ENCODE measurements at places on chromosomes 16 and 17. TPM values are rescaled to one million over a fixed set of nuclear protein-coding genes. Genes with fewer than 3 reads are reported as not detected.

CD300E gene
- not detected for total RNA-seq

MT3 gene
- total RNA-seq = 48.2 TPM

ABCC12 gene
- not detected for total RNA-seq

SKA2 gene
- 21.9 TPM for total RNA-seq

BIRC5 gene
- total RNA-seq = 17.6 TPM

PPM1E gene
- total RNA-seq = 10.4 TPM

KRT24 gene
- total RNA-seq = not detected

DHX38 gene
- total RNA-seq = 37.2 TPM

AOC3 gene
- 21.6 TPM for total RNA-seq

- peaks cover under 1% of the 10 kb centered on the region for H3K36me3 ChIP-seq
- no peaks in the 10 kb centered on the region for H3K27me3 ChIP-seq
- H3K4me1 ChIP-seq = peaks cover 11% of the 10 kb centered on the region
- H3K27ac ChIP-seq = no peak overlapping the region
- H3K4me3 ChIP-seq = no peak overlapping the region
- DNase-seq = no peak
Measured at GRCh38 chr17:39979016-39979670, 1.5 kb upstream of the PSMD3 start.

- peaks cover 32% of the 10 kb centered on the region for H3K27me3 ChIP-seq
- H3K4me3 ChIP-seq = no peak overlapping the region
- DNase-seq = no peak
- no peaks in the 10 kb centered on the region for H3K4me1 ChIP-seq
- no peaks in the 10 kb centered on the region for H3K36me3 ChIP-seq
- H3K27ac ChIP-seq = no peak overlapping the region
Measured at GRCh38 chr16:53369921-53370320, 64.3 kb upstream of the RBL2 start.

DNA sequence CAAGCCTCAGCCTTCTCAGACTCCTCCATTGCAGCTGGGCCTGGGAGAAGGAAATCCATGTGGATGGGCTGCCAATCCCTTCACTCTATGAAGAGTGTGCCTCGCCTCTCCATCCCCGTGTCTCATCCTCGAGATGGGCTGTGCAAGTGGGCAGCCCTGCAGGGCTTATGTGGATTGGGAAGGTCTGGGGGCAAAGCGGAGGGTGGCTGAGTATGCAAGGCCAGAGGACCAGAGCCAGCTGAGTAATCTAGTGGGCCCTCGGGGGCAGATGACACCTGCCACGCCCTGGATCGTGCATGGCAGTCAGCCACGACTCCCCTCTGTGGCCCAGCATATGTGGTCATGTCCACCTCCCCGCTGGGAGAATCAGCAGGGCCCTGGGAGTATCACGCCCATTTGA lies 78.9 kb downstream of the IRX5 start:
- no peak overlapping the region for H3K27ac ChIP-seq
- H3K27me3 ChIP-seq = no peaks in the 10 kb centered on the region
- no peaks in the 10 kb centered on the region for H3K4me1 ChIP-seq
- no peak overlapping the region for H3K4me3 ChIP-seq

- H3K27ac ChIP-seq = no peak overlapping the region
- H3K36me3 ChIP-seq = no peaks in the 10 kb centered on the region
- DNase-seq = no peak
- H3K4me3 ChIP-seq = no peak overlapping the region
Measured at GRCh38 chr16:27344721-27345120, 30.9 kb downstream of the IL4R start.

GRCh38 chr17:50647187-50647586 lies 12.5 kb downstream of the ABCC3 start:
- H3K27ac ChIP-seq = peak overlapping the region; percentile 46
- DNase-seq = no peak
- H3K4me1 ChIP-seq = peaks cover 17% of the 10 kb centered on the region
- no peaks in the 10 kb centered on the region for H3K36me3 ChIP-seq
- H3K27me3 ChIP-seq = no peaks in the 10 kb centered on the region

DNA sequence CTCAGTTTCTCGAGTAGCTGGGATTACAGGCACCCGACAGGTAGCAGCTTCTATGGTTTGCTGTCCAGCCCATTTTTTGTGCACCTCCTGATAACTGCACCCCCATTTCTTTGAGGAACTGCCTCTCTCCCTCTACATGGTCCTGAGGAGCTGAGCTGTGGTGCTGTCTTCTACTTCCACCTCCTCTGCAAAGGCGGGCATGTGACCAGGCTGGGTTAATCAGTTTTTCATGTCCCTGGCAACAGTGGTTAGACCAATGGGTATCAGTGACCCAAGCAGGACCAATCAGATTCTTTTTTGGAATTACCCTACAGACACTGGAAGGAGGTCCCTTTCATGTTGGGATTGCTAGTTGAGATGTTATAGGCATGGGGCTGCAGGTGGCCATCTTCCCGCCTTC lies 41.3 kb downstream of the TBX21 start:
- peaks cover 40% of the 10 kb centered on the region for H3K27me3 ChIP-seq
- DNase-seq = no peak
- H3K36me3 ChIP-seq = no peaks in the 10 kb centered on the region
- H3K27ac ChIP-seq = no peak overlapping the region
- no peak overlapping the region for H3K4me3 ChIP-seq

DNA sequence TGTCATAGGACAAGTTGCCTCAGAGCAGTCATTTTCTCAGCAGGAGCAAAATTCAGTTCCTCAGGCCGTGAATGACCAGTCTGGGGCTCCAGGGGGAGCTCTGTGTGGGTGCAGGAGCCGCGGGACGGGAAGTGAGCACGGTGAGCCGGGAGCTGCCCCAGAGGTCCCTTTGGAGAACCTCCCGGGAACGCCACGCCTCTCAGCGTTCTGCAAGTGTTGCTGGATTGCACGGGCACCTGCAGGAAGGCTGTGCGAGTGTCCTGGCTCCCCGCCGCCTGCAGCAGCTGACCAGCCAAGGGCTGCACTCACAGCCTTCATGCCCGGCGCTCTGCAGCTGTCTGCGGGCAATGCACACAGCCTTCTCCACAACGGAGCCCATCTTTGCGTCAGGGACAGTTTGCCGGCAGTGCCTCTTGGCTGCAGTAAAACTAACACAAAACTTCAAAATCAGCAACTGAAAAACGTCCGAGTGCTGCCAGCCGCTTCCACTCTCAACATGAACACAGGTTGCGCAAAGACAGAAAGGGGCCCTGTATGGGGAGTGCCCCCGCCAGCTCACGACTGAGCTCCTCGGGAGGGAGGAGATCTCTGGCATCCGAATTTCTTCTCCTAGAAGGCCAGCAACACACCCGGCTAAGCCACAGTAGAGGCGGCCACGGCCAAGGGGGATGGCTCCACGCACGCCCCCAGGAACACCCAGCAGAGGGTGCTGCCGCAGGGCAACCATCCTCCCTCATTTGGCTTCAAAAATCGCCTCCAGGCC lies 16.0 kb downstream of the NDUFAF8 start:
- peaks cover 15% of the 10 kb centered on the region for H3K4me1 ChIP-seq
- no peak overlapping the region for H3K4me3 ChIP-seq
- DNase-seq = peak; percentile 90
- H3K27me3 ChIP-seq = no peaks in the 10 kb centered on the region

- DNase-seq = no peak
- H3K36me3 ChIP-seq = no peaks in the 10 kb centered on the region
- H3K4me1 ChIP-seq = peaks cover 17% of the 10 kb centered on the region
- H3K27me3 ChIP-seq = no peaks in the 10 kb centered on the region
- no peak overlapping the region for H3K4me3 ChIP-seq
Measured at GRCh38 chr17:50631195-50631907, 3.3 kb upstream of the ABCC3 start.

DNA sequence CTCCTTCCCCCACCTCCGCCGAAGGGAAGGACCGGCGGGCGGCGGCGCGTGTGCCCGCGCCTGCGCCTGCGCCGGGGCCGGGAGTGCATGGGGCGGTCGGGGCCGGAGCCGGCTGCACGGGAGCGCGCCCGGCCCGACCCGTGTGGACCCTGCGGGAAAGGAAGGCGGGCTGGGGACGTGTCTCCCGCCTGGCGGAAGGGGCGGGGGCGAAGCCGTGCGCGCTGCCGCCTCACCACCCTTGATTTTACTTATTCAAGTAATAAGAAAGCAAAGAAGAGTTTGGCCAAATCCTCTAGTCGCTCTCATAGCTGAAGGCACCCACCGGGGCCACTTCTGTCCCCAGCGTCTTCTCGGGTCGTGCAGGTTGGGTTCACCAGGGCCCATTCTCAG lies 596 bp upstream of the PFN1 start:
- peak overlapping the region; percentile 96 for H3K27ac ChIP-seq
- peak; percentile 83 for DNase-seq
- H3K4me1 ChIP-seq = peaks cover 30% of the 10 kb centered on the region
- peaks cover 29% of the 10 kb centered on the region for H3K36me3 ChIP-seq
- no peak overlapping the region for H3K4me3 ChIP-seq

- H3K4me3 ChIP-seq = no peak overlapping the region
- no peak overlapping the region for H3K27ac ChIP-seq
- no peaks in the 10 kb centered on the region for H3K36me3 ChIP-seq
- peaks cover 7% of the 10 kb centered on the region for H3K4me1 ChIP-seq
Measured at GRCh38 chr16:51982715-51983680, 563.9 kb downstream of the TOX3 start.

GRCh38 chr17:77675816-77676215 lies 282.7 kb upstream of the TNRC6C start:
- H3K36me3 ChIP-seq = no peaks in the 10 kb centered on the region
- no peak for DNase-seq
- peaks cover 4% of the 10 kb centered on the region for H3K27me3 ChIP-seq

GRCh38 chr16:53094013-53094630 lies 39.3 kb downstream of the CHD9 start:
- no peaks in the 10 kb centered on the region for H3K27me3 ChIP-seq
- H3K4me3 ChIP-seq = no peak overlapping the region
- peak; percentile 82 for DNase-seq
- H3K4me1 ChIP-seq = peaks cover 70% of the 10 kb centered on the region
- H3K27ac ChIP-seq = peak overlapping the region; percentile 2

DNA sequence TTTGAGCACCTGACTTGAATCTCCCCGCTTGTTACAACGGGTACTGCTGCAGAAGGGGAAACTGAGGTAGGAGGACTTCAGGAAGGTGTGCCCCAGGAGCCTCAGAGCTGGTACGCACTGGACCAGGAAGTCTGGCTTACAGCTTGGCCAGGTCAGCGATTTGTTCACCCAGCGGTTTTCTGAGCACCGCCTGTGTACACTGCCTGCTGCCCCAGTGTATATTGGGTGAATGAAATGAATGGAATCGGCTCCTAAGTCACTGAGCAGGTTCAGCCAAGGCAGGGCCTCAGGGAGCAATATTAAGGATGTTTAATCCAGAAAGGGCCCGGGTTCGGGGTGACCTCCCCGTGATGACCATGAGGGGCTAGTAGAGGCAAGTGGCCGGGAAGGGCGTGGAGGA lies 164.0 kb upstream of the CIBAR2 start:
- no peaks in the 10 kb centered on the region for H3K27me3 ChIP-seq
- H3K27ac ChIP-seq = no peak overlapping the region
- peaks cover 26% of the 10 kb centered on the region for H3K4me1 ChIP-seq
- no peak overlapping the region for H3K4me3 ChIP-seq
- no peaks in the 10 kb centered on the region for H3K36me3 ChIP-seq

GRCh38 chr17:32903774-32904673 lies 23.9 kb upstream of the TMEM98 start:
- H3K4me1 ChIP-seq = no peaks in the 10 kb centered on the region
- no peaks in the 10 kb centered on the region for H3K27me3 ChIP-seq
- no peak for DNase-seq
- H3K36me3 ChIP-seq = no peaks in the 10 kb centered on the region
- no peak overlapping the region for H3K27ac ChIP-seq
- H3K4me3 ChIP-seq = no peak overlapping the region

GRCh38 chr16:68752602-68753001 lies 15.5 kb downstream of the CDH1 start:
- no peaks in the 10 kb centered on the region for H3K27me3 ChIP-seq
- no peak for DNase-seq
- H3K36me3 ChIP-seq = no peaks in the 10 kb centered on the region
- no peaks in the 10 kb centered on the region for H3K4me1 ChIP-seq
- no peak overlapping the region for H3K4me3 ChIP-seq

DNA sequence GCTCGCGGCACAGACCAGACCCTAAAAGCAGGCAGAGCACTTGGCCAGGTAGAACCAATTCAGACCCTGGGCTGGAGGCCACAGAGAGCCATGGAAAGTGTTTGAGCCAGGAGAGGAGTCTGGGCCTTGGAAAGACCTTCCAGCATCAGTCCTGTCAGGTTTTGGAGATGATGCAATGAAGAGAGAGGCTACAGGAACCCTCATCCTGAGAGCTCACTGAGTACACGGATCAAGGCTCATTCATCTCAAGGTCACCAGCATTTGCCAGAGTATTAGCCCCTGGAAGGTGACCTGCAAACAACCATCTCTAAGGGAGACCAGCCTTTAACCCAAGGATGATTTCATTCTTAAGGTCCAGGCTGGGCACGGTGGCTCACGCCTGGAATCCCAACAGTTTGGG lies 27.8 kb downstream of the TLE7 start:
- no peak overlapping the region for H3K27ac ChIP-seq
- peaks cover 4% of the 10 kb centered on the region for H3K27me3 ChIP-seq
- no peak for DNase-seq
